Hepatic stellate cell (primary cell): ENCODE measurements at places on chromosomes 13 and 19.
A peak's percentile ranks its signal among the peaks of the same experiment; 100 is the strongest.

DNA sequence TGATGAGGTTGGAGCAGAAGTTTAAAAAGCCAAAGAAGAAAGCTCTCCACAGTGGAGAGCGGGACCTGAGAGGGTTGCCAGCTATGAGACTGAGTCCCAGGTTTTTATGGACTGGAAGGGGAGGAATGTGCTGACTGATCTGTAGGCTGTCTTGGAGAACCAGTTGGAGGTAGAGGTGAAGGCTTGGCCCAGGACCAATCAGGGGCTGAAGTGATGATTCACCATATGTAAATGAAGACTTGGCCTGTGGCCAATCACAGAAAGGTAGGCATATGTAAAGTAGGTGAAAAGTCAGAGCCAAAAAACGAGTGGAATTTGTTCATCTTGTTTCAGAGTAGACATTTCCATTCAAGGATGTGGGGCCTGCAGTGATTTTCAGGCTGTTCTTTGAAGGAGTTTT, 17.5 kb upstream of the KBTBD6 start:
- no peak for DNase-seq

GRCh38 chr19:803099-803561, 5.9 kb downstream of the PTBP1 start:
- DNase-seq, result no peak

- DNase-seq, result peak; percentile 75
Measured at GRCh38 chr19:6402837-6403608, 10.1 kb upstream of the GTF2F1 start.

DNA sequence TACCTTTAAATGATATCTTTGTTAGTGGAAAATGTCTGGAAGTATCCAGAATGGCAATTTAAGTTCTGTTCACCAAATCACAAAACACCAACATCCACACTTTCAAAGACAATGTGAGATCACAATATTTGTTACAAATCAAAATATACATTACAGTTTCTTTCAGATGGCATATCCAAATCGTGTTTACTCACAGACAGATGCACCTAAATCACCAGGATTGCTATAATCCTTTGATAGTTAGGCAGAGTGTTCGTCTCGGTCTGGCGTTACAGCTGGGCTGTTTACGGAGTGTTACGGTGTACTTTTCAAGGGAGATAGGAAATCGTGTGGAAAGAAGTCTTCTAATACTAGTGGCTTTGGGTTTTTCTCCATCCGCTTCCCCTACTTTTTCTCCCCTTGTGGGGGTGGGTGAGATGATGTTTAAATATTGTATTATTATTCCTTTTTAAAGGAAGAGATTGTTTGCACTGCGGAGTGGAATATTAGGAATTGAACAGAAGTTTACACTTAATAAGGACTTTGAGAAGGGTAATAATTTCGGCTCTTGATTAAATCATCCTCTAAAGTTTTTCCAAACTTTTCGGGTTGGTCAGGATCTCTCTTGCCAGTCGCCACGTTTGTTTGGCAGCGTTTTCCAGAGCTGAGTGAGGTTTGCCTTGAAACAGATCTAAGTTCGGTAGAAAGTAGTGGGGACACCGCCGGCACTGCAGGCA, 1.8 kb downstream of the MAB21L1 start:
- DNase-seq, result no peak

DNA sequence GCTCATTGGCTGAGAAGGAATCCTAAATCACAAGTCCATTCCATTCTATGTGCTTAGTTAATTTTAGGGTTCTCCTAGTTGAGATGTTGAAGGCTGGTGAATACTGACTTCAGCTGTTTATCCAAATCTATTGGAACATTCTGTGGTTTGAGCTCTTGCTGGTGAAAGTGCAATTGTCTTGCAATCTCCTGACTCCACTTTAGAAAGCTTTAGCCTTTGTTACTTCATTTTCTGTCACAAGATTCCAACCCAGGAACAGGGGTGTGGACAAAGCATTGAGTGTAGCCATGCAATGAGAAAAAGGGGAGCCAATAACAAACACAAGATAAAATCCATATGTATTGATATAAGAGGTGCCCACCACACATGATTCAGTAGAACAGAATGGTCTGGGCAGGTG, 15.0 kb downstream of the CEACAM21 start:
- no peak for DNase-seq

- no peak for DNase-seq
Measured at GRCh38 chr13:78997902-78998629, 339.1 kb upstream of the OBI1 start.

DNA sequence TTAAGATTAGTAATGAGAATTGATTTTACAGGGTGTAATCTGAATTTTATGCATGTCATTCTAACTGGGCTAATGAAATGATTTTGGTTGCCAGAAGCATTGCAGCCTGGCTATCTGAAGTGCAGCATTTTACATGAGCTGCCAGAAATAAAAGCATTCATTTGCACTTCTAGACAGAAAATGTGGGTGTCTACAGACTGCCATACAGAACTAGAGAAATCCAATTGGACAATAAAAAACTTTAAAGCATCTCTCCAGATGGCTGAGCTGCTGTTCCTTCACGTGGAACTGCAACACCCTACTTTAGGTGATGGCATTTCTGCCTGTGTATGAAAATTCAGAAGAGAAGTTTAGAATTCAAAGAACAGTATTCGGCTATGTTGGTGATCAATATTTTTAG, 450.1 kb upstream of the SLITRK1 start:
- no peak for DNase-seq

- no peak for DNase-seq
Measured at GRCh38 chr13:111361046-111361872, 40.8 kb downstream of the TEX29 start.

DNA sequence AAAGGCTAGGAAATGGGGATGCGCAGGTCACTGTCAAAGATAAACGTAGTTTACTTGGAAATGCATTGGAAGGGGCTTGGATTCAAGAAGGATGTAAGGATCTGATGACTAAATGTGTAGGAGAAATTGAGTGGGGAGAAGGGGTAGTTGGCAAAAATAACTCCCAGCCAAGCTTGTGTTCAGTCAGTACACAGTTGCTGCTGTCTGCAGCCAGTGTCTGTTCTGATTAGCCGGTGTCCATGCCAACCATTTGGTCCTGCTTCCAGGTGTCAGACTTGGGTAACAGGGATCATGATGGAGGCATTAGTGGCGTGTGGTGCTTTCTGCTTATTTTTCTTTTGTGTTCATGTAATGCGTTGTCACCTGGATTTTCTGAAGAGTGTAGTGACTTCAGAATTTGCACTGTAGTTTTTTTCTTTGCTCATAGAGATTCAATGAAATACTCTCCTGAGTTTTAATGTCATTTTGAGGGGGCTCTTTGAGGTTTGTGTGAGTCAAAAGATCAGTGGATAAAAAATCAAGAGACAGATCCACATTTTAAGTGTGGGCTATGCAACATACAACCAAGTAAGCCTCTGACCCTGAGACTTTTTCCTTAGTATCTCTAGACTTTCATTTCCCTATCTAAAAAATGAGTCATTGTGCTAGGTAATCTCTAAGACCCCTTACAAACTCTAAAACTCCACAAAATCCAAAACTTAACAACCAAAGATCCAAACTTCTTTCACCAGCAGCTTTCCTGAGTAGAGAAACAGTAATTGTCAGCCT, 103.9 kb downstream of the WDFY2 start:
- DNase-seq, result no peak

GRCh38 chr13:28621449-28621848, 37.5 kb upstream of the POMP start:
- no peak for DNase-seq

- DNase-seq, result no peak
Measured at GRCh38 chr19:37975071-37975470, 68.1 kb downstream of the SIPA1L3 start.

GRCh38 chr13:98393873-98394272, 183.0 kb downstream of the STK24 start:
- DNase-seq, result no peak

- DNase-seq, result peak; percentile 89
Measured at GRCh38 chr19:45444318-45445041, 20.8 kb upstream of the ERCC1 start.

DNA sequence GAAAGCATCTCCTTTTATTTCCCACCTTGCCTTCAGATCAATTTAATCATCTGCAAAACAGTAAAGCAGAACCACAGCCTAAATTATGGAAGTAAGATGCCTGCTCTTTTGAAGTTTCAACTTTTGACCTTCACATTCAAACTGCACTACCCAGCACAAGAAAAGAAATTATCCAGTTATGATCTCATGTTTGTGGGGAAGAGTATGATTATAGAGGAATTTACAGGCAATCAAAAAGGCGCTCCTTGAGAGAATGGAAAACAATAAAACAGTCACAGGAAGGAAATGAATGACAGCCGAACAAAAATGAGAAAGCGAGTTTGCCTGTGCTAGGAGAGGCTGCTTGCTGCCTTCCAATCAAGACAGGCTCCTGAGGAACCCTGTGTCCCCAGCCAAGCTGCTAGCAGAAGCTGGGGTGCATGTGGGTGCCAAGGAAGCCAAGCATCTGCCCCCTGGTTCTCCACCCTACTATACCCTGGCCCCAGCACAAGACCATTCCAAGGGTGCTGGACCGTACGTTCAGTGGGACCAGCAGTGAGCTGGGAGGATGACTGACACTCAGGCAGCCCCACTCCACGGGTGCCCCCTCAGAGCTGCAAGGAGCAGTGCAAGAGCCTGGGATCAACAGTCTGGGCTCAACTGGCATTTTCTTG, 47.8 kb downstream of the PEPD start:
- no peak for DNase-seq

DNA sequence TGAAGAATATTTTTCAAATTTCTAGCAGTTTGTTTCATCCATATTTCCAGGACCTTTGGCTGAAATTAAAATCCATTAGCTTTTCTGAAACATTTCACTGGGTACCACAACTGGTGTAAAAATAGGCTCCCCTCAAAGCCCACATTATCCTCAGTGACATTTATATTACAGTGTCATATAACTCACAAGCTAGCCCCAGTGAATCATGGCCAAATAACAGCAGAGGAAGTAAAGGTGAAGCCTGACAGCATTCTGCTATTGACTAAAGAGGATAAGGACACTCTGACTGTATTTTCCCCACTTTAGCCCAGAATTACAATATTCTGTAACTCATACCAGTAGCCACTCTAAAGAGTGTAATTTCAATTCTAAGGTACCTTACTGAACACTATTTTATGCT, 21.9 kb downstream of the KCTD12 start:
- no peak for DNase-seq

DNA sequence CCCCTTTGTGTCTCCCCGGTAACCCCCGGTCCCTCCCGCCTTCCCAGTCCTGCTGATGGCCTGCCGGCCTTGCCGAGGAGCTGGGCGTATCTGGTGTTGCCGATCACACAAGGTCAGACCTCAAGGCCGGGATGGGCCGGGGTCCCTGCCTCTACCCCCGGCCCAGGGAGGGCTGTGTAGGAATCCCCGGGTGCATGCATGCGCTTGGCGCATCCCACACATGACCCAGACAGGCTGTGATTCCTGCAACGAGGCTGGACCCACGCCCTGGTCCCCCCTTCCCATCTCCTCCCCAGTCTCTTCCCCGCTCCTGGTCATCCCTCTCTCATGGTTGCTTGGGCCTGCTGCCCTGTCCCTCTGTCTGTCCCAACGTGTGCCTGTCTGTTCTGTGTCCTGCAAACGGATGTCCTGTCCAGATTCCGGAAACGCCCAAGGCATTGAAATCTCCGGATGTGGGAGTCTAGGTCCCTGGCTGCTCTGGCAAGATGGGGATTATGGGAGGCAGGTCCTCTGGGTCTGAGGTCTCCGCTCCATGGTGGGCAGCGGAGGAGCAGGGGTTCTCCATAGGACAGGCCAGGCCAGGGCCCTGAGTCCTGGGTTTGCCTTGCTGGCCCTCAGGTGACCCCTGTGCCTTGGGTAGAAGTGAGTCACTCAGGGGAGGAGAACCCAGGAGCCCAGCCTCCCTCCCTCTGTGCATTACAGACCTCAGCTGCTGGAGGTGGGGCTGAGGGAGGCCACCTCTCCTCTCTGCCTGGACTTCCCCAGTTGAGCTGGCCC, 1.6 kb downstream of the PKN1 start:
- peak; percentile 73 for DNase-seq

GRCh38 chr13:99151516-99151915, 49.1 kb upstream of the UBAC2 start:
- DNase-seq, result peak; percentile 54

DNA sequence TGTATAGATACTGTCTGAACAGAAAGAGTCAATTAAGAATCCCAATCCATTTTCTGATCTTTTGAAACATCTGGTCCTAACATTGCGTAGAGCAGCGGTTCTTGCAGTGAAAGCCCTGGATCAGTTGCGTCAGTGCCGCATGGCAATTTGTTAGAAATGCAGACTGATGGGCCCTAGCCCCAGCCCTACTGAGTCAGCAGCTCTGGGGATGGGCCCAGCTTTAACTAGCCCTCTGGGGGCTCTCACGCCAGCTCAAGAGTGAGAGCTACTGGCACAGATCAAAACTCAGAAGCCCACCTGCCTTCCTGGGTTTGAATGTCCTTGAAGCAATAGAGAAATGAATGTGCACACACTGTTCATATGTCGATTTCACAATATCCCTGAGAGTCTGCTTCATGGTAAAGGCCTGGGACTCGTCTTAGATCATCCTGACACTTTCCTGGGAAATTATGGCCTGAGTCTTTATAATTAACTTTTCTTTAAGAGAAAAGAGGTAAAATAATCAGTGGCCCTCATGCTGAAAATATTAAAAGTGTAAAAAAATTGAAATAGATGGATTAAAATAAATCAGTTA, 206.8 kb upstream of the TMTC4 start:
- DNase-seq, result no peak

DNA sequence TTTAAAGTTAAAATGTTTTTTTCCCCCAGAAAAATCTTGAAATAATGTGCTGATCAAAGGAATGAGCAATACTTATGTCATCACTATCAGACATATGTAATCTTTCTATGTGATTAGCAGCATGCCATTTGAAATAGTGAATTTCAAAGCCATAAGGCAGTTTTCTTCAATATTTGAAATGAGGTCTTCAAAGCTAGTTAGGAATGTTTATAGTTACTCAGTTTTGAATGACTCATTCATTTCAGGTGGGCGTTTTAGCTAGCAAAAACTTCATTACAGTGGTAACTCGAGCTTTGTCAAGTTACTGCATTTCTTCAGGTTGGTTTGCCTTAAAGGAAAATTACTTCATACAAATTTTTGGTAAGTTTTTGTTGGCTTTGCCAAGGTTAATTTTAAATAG, 102.1 kb downstream of the ATP8A2 start:
- no peak for DNase-seq

DNA sequence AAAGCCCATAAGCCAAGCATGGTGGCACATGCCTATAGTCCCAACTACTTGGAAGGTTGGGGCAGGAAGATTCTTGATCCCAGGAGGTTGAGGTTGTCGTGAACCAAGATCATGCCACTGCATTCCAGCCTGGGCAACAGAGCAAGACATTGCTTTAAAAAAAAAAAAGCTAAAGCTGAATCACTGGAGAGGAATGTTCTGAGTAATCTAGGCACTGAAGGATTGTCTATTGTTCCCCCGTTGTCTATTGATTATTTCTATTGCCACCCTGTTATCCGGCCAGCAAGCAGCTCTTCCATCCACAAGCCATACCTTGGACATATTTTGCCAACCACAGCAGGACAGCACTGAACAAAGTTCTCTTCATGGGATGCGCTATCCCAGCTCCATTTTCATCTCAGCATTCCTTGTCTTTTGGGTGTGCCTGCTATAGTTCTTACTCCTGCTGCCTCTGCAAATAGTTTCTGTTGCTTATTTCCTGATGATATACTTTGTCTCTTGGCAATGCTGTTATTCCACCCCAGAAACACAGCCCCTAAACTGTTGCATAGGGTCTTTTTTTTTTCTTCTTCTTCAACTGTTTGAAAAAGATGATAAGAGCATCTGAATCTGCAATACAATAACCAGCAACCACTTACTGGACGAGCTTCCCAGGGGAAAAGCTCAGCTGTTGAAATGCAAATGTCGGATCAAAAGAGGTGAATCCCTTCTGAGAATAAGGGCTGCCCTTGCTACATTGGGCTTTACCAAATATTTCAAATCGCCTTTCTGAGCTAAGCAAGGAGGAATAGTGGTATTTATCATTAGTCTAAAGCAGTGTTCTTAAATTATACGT, 22.2 kb upstream of the SIAH3 start:
- no peak for DNase-seq
